Activated T-cell treated with anti-CD3 and anti-CD28 coated beads, Interleukin-2, amount 50 U/mL, for 72 hours (primary cell): ENCODE measurements at places on chromosomes 7 and 10.

GRCh38 chr7:73517241-73517995 lies 4.7 kb downstream of the BAZ1B start:
- DNase-seq: no peak

GRCh38 chr10:22365233-22365632 lies 19.9 kb downstream of the SPAG6 start:
- DNase-seq: no peak

- DNase-seq: no peak
These were observed 92.4 kb upstream of the BTBD16 start for GRCh38 chr10:122178655-122179054.

- no peak for DNase-seq
These were observed 15.2 kb upstream of the UBE2D1 start for GRCh38 chr10:58319599-58319998.

GRCh38 chr10:75398692-75399460 lies 2.7 kb downstream of the ZNF503 start:
- DNase-seq: no peak

- peak; percentile 64 for DNase-seq
These were observed 34.0 kb upstream of the CNPY1 start for GRCh38 chr7:155580367-155580766.

DNA sequence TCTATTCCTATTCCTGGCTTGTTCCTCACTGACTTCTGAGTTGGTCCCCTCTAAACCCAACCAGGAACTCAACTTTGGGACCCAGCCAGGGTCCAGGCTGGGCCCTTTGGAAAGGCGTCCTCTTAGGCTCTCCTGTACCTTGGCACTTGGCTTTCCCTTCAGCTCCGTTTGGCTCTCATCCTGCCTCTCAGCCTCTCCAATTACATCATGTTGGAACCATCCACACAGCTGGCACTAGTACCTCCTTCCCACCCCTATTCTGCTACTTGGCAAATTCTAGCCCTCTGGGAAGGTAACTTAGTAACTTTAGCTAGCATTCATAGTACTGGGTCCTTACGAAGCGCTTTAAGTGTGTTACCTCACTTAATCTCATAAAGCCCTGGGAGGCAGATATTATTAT lies 205.3 kb upstream of the HABP2 start:
- DNase-seq: no peak

- no peak for DNase-seq
These were observed 48.6 kb downstream of the ARHGAP19 start for GRCh38 chr10:97243836-97244235.

GRCh38 chr7:71255537-71256178 lies 123.7 kb downstream of the GALNT17 start:
- no peak for DNase-seq

DNA sequence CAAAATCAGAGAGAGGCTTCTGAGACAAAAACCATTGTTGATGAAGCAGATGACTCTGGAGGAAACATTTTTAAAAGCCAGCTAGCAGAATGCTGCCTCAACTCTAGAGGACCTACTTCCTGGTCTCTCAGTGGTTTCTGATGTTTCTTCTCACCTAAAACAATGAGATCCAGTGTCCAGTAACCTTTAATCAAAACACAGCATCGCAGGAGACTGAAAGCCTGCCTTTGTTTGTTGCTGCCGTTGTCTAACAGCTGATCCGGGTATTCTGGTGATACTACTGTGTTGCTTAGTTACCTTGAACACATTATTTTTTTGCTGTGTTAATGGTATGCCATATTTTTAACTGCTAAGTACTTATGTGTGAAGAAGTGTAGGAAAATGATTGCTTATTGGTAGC lies 70.9 kb downstream of the WIPF3 start:
- DNase-seq: no peak

- peak; percentile 13 for DNase-seq
These were observed 81.7 kb upstream of the NRP1 start for GRCh38 chr10:33416209-33416608.

DNA sequence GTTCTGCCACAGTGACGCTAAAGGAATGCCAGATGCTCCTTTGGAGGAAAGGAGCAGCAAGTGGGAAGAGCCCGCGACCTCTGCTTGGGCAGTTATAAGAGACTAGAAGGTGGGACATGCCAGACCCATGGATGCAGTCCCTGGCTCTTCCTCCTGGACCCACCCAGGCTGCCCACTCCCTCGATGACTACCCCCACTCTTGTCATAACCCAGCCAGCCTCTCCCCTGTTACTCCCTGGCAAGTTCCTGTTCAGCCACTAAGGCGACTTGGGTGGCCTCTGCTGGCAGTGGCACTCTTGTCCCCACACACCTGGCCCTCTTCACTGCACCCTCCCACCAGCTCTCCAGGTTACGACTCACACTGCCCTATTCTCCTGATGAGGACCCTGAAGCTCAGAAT lies 33.5 kb downstream of the COL13A1 start:
- no peak for DNase-seq

- DNase-seq: no peak
These were observed 116.9 kb upstream of the PLXDC2 start for GRCh38 chr10:19699299-19699698.

DNA sequence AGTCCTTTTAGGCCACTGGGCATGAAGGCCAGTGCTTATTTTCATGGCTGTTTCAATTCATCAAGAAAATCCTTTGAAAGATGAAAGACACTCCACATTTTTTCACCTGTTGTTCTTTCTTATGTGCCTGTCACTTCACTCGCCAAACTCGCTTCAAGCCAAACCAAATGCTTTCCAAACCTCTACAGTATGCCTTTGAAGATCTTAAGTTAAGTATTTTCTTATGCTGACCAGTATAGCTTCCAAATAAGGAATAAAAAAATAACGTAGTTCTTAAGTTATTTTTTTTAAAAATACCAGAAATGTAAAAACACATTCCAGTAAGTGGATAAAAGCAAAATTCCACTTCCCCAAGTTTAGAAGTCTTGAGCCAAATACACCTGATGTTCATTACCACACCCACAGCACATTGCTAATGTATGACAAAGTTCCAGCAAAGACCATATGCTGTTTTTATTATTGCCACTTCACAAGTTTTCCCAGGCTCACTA lies 186.1 kb downstream of the MTERF1 start:
- no peak for DNase-seq

DNA sequence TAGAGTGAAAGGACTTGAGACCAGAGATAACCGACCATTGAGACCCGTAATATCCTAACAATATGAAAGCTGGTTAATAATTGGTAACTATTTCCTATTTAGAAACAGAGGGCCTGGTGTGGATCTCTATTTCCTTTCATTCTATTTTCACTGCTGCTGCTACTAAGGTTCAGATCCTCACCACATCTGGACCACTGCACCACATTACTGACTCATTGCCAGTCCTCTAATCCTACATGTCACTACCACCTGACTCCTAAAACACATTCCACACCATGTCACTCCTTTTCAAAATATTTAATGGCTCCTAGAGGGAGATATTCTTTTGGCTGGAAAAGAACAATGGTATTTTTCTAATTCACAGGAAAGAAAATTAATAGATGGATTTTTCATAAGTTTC lies 6.4 kb downstream of the USP54 start:
- no peak for DNase-seq

GRCh38 chr7:31811650-31812461 lies 124.8 kb downstream of the PPP1R17 start:
- DNase-seq: no peak

DNA sequence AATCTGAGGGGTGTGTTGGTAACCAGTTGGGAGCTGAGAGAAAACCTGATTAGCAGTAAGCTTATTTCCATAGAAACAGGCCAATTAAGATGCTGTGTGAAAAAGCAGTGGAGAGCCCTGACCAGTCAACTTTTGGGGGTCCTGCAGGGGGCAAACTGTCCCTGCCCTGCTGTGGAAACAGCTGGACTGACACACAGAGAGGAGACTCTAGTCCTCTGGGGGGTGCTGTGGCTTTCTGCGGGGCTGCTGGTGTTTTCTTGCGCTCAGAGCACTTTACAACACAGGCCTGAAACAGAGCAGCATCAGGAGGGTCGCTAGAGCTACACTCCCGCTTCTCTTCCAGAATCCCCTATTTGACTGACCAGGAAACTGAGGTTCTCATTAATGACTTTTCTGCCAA lies 546.9 kb upstream of the GALNT17 start:
- no peak for DNase-seq

GRCh38 chr7:68689087-68689433 lies 909.2 kb upstream of the AUTS2 start:
- no peak for DNase-seq

- DNase-seq: no peak
These were observed 747.4 kb downstream of the SUGCT start for GRCh38 chr7:40882071-40882658.

DNA sequence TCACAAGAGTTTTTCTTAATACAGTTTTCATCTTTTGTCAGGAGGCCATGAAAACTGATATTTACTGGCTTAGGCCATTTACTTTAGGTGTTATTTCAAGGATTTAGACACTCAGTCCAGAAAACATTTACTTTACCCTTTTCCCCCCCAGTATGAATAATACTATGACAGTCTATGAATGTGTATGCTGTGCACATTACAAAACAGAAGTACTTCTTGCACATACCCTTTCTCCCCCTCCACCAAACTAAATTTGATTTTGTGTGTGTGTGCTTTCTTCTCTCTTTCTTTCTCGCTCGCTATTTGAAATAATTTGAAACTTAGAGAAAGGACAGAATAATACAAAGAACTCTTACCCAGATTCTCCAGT lies 41.3 kb downstream of the RBM33 start:
- no peak for DNase-seq

DNA sequence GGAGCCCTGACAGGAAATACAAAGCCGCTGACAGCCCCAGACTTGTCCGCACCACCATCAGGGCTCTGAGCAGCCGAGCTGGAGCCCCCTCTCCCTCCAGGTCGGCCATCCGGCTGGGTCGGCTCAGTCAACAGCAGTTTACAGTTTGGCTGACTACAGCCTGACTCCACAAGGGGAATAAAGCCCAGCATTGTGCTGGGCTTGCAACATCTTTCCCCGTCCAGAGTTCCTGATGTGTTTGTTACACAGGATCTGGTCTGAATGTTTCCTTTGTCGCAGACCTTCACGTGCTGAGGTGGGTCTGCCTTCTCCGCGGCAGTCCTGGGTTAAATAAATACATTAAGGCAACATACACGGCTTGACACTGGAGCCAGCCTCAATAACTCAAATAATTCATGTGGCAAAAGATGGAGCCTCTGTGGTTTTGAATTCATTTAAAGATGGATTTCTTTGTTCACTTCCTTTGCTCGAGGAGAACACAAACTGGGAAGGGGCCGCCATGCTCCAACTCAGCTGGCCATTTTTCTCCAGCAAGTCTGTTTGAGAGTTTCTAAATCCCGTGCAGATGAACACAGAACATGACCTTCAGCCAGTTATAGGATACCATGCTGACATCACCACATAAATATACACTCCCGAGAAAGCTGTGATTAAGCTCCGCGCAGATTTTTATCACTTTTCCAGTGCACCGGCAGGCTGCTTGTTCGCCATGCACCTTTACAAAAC lies 192.1 kb downstream of the WDR11 start:
- no peak for DNase-seq

- no peak for DNase-seq
These were observed 295.0 kb downstream of the TCERG1L start for GRCh38 chr10:131016556-131016955.

DNA sequence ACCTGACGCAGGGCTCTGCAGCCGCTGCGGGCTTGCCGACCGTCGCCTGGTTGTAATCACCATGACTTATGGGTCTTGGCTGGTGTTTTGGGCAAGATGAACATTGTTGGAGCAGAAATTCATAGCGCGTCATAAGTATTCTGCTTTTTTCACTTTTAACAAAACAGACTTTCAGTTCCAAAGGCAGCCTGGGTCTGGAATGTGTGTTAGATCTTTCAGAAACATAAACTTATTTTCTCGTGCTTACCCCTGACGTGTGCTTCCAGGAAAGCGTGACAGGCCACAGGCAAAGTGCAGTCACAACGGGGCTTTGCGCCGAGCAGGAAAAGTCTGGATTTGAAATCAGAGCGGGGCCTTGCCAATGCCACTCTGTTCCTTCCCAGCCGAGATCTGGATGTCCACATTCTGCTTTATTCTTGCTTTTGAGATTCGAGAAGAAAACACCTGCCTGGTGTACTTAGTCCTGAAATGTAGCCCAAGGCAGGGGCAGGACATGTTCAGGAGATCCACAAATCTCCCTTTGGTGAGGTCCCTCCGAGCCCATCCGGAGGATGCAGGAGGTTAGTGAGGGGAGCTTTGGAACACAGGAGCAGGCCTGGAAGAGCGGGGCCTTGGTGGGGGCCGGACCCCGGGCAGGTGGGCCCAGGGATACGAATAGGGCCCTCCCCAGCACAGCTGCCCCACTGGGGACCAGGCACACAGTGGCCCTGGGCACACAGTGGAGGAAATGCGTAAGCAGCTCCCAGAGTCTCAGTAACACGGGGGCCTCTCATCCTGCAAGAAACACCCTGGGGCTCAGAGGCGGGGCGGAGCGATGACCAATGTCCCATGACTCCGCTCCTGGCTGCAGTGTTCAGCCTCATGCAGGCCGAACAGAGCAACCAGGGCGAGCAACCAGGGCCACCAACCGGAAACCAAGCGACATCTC lies 49.5 kb upstream of the EBF3 start:
- no peak for DNase-seq

DNA sequence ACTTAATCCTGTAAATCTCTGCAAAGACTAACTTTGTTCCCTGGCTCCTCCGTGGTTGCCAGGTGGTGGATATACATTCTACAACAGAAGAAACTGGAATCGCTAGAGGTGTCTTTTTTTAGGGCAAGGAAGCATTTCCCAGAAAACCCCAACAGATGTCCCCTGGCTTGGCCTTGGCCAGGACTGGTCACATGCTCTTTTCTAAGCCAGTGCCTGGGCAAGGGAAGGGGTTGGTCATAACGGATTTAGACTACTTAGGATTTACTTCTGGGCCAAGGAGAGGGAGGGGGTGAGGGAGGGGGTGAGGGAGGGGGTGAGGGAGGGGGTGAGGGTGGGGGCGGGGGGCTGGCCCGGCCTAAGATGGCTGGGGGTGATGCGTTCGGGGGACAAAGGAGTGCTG lies 105.7 kb downstream of the SNX10 start:
- no peak for DNase-seq

DNA sequence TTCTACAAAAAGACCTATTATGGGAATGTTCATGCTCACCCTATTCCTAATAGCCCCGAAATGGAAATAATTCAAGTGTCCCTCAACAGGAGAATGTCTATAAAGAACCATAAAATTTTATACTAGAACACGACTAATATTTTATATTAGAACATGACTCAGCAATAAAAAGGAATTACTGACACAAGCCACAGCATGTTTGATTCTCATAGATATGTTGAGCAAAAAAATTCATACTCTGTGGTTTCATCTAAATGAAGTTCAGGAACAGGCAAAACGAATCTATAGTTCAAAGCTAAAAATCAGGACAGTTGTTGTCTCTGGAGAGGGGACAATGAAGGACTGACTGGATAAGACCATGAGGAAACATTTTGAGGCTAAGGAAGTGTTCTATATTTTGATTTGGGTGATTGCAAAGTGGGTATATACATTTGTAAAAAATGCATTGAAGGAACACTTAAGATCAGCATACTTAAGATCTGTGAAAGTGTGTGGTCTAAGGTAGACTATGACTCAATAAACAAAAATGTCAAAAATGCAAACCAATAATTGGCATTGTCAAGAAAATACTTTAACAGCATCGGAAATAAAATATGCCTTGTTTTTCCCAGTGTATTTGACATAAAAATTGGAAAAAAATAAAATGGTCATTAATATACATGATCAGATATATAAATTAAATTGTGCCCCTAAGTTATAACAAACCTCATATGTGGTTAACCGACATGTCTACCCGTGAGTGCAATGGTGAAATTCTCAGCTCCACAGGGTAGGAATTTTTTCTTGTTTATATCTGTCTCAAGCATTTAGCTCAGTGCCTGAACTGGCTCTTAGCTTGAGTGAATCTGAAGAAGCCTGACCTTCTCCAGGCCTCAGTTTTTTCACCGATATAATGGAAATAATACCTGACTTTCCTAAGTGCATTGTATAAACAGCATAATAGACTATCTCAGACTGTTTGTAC lies 124.9 kb upstream of the CTTNBP2 start:
- no peak for DNase-seq
